Heart left ventricle (tissue), 16 donors: ENCODE measurements at places on chromosomes 12 and 14. TPM values are rescaled to one million over a fixed set of nuclear protein-coding genes. Genes with fewer than 3 reads are reported as not detected.
A peak's percentile ranks its signal among the peaks of the same experiment; 100 is the strongest.

DNA sequence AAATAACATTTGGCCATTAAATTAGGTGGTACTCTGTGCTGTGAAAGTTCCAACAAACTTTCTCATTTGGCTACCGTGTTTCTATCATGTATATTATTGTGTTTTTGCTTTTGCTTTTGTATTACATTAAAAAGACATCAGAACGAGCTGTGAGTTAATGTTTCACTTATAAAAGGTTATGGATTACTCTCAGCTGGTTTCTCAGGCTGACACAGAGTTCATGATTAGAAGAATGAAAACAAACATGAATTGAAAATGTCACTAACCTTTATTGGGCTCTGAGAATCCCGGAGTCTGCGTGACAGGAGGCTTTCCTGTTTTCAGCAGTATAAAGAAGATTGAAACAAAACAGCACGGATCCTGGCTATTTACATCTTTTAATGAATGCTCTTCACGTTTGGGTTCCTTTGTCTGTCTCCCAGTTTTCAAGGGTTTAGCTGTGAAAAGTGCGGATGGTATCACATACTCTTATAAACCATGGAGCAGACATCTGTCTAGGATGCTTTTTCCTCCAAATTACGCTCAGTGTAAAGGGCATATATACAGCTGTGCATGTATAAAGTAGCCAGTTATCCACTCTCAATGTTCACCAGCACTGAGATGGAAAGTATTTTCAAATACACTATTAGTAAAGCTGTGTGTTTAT lies 153.6 kb downstream of the PTCSC3 start:
- no peaks in the 10 kb centered on the region for H3K27me3 ChIP-seq
- no peaks in the 10 kb centered on the region for H3K36me3 ChIP-seq
- no peaks in the 10 kb centered on the region for H3K4me1 ChIP-seq
- no peak overlapping the region for H3K4me3 ChIP-seq

DNA sequence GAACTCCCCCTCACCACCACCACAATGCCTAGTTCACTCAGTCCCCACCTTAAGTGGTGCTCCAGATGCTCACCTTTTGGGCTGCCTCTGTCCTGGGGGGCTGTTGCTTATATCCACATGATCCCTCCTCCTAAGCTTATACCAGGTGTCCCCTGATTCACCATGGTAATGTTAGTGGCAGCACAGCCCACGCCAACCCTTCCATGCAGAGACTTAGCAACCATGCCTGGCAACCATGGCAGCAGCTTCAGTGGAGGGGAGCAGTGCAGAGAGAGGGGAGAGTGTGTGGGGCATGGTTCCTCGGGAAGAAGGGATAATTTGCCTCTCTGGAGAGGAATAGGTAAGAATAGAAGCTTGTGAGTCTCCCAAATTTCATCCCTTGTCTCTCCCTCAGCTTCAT lies 1.2 kb upstream of the DDN start:
- peaks cover 46% of the 10 kb centered on the region for H3K36me3 ChIP-seq
- H3K27me3 ChIP-seq = peaks cover 18% of the 10 kb centered on the region
- H3K4me1 ChIP-seq = peaks cover 47% of the 10 kb centered on the region
- peak overlapping the region; percentile 68 for H3K27ac ChIP-seq
- H3K4me3 ChIP-seq = peak overlapping the region; percentile 43

- no peaks in the 10 kb centered on the region for H3K4me1 ChIP-seq
- H3K27me3 ChIP-seq = no peaks in the 10 kb centered on the region
- H3K4me3 ChIP-seq = no peak overlapping the region
- H3K36me3 ChIP-seq = no peaks in the 10 kb centered on the region
- no peak overlapping the region for H3K27ac ChIP-seq
Observed at GRCh38 chr14:53399057-53399456, 245.9 kb upstream of the DDHD1 start.

GRCh38 chr12:77724367-77724957 lies 106.2 kb upstream of the NAV3 start:
- no peak overlapping the region for H3K27ac ChIP-seq
- no peak for DNase-seq
- no peaks in the 10 kb centered on the region for H3K36me3 ChIP-seq

- no peak overlapping the region for H3K27ac ChIP-seq
- no peak overlapping the region for H3K4me3 ChIP-seq
- H3K4me1 ChIP-seq = no peaks in the 10 kb centered on the region
- no peaks in the 10 kb centered on the region for H3K36me3 ChIP-seq
- H3K27me3 ChIP-seq = no peaks in the 10 kb centered on the region
Observed at GRCh38 chr12:85130646-85131045, 94.5 kb downstream of the LRRIQ1 start.

GRCh38 chr12:116978791-116979508 lies 68.2 kb downstream of the FBXW8 start:
- H3K27ac ChIP-seq = no peak overlapping the region
- DNase-seq = no peak
- peaks cover 5% of the 10 kb centered on the region for H3K4me1 ChIP-seq
- H3K4me3 ChIP-seq = no peak overlapping the region
- H3K36me3 ChIP-seq = no peaks in the 10 kb centered on the region
- no peaks in the 10 kb centered on the region for H3K27me3 ChIP-seq

- H3K36me3 ChIP-seq = no peaks in the 10 kb centered on the region
- no peaks in the 10 kb centered on the region for H3K4me1 ChIP-seq
- no peak overlapping the region for H3K27ac ChIP-seq
- H3K27me3 ChIP-seq = no peaks in the 10 kb centered on the region
- DNase-seq = no peak
- H3K4me3 ChIP-seq = no peak overlapping the region
Observed at GRCh38 chr12:43653917-43654316, 101.9 kb upstream of the ADAMTS20 start.

- H3K4me1 ChIP-seq = peaks cover 7% of the 10 kb centered on the region
- no peak overlapping the region for H3K27ac ChIP-seq
- no peaks in the 10 kb centered on the region for H3K36me3 ChIP-seq
- peaks cover 3% of the 10 kb centered on the region for H3K27me3 ChIP-seq
- DNase-seq = no peak
- H3K4me3 ChIP-seq = no peak overlapping the region
Observed at GRCh38 chr12:49288412-49288853, 6.5 kb upstream of the PRPH start.

DHRS2 gene
- not detected for polyA plus RNA-seq

BDKRB2 gene
- 0.27 TPM for polyA plus RNA-seq

REM2 gene
- polyA plus RNA-seq = 0.06 TPM
